ENCODE measurements at places on chromosomes 12 and 14. TPM values are rescaled to one million over a fixed set of nuclear protein-coding genes. Genes with fewer than 3 reads are reported as not detected.

- DNase-seq: peak; percentile 14
Measured at GRCh38 chr14:20706657-20707355, 18.2 kb downstream of the ANG start.

GRCh38 chr12:3746758-3747157 is 6.2 kb downstream of the CRACR2A start:
- no peak for DNase-seq

DNA sequence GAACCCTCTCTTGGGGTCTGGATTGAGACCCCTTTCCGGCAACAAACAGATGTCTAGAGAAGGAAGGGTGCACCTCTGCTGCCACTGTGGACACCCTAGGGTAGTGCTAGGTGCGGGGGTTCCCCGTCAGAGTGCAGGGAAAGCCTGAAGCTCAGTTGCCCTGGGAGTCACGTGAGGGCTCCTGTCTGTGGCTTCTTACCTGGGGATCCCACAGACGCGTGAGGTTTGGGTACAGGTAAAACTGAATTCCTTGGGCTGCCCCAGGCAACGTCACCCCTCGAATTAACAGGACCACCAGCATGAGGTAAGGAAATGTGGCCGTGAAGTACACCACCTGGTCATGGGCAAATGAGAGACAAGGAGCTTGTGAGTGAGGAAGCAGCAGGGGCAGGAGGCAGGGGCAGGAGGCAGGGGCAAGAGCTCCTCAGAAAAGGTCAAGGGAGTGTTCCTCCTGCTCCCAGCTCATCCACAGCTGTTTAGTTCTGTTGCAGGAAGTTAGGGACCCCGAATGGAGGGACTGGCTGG is 21.0 kb upstream of the SLC6A12 start:
- no peak for DNase-seq

DNA sequence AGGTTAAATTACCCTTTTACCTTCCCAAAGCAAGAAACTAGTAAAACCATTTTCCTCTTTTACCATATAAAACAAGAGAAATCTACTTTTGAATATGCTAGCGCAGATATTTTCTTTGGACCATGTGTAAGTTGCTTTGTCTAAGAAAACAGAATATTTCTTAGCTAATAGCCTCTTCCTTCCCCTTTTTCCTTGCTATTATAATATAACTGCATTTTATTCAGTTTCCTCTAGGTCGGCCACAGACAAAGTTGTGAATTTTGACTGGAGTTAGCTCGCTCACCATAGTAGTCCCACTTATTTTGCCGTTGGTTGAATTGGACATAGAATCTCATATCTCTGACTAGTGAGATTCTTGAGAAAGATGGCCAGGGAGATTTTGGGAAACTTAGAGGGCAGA is 115.6 kb downstream of the PLEKHA5 start:
- no peak for DNase-seq

RASSF8 gene
- 97.4 TPM for total RNA-seq

Measured in osteoblast (primary cell).